ENCODE measurements at places on chromosomes 6 and 20.

GRCh38 chr6:63389191-63389844, 69.5 kb upstream of the LGSN start:
- DNase-seq, result no peak

DNA sequence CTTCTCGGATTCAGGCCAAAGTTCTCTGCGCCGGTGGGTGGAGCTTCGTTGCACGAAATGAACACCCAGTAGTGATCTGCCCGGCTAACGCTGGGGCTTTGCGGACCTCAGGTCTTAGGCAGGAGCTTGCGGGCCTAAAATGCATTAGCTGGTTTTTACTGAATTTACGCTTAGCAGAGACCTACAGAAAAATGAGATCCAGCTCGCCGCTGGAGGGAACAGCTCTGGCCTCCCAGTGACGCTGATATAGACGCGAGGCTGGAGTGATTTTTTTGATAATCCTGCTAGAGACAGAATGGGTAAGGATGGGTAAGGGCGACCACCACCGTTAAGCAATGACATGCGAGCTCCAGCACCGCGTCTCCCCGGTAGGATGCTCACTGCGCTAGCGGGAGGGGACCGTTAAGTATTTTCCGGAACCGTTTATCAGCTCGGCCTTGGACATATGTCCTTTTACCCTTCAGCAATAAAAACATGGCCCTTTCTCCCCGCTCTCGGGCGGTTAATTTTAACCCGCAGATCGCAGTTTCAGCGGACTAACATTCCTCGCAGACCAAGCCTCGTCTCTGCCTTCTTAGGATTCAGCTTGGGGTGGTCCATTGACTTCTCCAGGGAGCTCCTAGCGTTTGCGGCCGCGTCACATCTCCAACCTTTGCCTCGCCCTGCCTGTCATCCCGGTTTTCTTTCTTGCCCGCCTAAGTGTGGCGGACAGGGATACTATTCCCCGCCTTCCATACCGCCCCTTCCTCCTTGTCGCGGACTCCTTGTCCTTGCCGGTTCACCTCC, 109.3 kb downstream of the GPX5 start:
- DNase-seq, result no peak

DNA sequence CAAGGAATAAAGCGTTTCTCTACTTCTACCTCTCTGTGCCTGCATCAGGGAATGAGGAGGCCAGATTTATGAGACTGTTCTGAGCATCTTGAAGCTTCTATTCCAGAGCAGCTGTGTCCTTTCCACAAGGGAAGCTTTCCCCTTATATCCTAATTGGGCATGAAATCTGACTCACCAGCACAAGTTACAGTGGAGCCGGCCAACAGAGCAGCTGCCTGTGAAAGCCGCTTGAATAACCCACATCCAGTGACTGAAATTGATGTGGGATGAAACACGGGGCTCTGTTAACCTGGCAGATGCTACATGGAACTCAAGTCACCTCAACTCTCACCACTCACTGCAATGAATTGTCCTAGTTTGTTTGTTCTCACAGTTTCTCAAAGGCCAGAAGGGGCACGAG, 400.3 kb downstream of the TFAP2A start:
- DNase-seq, result no peak

GRCh38 chr6:2798586-2799134, 33.5 kb downstream of the WRNIP1 start:
- DNase-seq, result no peak

DNA sequence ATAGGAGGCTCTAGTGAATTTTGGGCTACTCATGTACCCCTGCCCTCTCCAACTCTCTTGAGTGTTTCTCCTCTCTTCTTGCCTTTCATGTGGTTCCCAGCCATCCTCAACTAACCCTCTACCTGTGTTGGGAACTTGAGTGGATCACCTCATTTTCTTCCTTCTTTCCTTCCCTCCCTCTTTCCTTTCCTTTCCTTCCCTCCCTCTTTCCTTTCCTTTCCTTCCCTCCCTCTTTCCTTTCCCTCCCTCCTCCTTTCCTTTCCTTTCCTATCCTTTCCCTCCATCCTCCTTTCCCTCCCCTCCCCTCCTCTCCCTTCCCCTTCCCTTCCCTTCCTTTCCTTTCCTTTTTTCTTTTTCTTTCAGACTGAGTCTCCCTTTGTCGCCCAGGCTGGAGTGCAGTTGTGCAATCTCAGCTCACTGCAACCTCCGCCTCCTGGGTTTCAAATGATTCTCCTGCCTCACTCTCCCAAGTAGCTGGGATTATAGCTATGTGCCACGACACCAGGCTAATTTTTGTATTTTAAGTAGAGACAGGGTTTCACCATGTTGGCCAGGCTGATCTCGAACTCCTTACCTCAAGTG, 63.8 kb downstream of the BTBD3 start:
- no peak for DNase-seq

GRCh38 chr6:125008957-125009356, 46.7 kb downstream of the RNF217 start:
- no peak for DNase-seq

- no peak for DNase-seq
Measured at GRCh38 chr6:8006208-8006607, 58.0 kb downstream of the BLOC1S5 start.

GRCh38 chr6:12112540-12113189, 100.6 kb downstream of the HIVEP1 start:
- no peak for DNase-seq

DNA sequence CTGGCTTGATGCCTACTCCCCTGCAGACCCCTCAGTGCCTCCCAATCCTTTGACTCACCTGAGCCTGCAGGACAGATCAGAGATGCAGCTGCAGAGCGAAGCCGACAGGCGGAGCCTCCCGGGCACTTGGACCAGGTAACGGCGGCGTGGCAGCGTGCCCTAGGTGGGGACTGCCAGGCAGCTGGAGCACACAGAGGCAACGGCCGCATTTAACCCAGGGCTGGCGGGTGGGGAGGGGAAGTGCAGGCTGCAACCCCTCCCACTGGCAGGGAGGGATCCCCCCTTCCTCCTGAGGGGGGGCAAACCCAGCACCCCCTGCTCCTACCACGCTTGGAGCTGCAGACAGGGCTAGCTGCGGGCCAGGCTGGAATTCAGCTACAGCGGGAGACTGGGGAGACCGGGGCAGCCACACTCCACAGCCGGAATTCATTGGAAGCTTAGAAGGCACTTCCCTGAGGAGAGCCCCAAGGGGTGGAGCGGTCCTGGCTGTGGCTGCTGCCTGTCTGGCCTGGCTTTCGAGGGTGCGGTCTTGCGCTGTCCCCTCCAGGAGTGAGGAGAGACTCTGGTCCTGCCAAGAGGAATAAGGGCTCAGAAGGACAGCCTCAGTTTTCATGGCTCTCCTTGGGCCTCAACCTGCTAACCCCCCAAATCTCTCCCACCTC, at the start of gene MATN4:
Gene MATN4, minus strand, starts transcription at position 183 of the 662 bp plus-strand sequence. CDS start 2,717 bp downstream, outside the sequence.
- DNase-seq, result no peak

- no peak for DNase-seq
Measured at GRCh38 chr20:9523636-9524035, 9.2 kb downstream of the LAMP5 start.

- no peak for DNase-seq
Measured at GRCh38 chr6:145829102-145829501, 14.5 kb upstream of the FBXO30 start.

DNA sequence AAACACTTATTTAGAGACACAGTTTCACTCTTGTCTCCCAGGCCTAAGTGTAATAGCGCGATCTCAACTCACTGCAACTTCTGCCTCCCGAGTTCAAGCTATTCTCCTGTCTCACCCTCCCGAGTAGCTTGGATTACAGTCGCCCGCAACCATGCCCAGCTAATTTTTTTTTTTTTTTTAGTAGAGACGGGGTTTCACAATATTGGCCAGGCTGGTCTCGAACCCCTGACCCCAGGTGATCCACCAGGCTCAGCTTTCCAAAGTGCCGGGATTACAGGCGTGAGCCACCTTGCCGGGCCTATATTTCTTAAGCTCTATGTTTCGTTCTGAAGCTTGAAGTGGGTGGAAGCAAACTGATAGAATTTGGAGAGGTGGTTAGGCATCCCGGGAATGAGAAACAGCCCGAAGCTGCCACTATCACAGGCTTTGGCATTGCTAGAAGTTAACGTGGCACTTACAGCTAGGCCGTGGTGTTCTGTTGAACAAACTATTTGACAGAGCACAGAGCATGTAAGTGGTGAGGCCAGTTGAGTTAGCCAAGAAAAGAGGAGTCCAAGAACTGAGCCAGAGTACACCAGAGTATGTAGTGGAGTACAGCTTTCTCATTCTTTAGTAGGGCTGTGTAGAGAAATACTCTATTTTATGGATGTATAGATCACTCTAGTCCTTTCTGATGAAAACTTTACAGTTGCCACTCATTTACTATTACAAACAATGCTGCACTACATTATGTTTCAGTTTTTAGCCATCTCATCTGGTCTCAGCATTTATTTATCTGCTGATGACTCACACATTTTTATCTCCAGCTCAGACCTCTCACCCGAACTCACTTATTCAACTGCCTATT, 62.0 kb upstream of the HFE start:
- DNase-seq, result no peak

GRCh38 chr6:36829919-36830544, 9.2 kb downstream of the CPNE5 start:
- no peak for DNase-seq

GRCh38 chr6:35139924-35140638, 1.1 kb downstream of the TCP11 start:
- peak; percentile 65 for DNase-seq

- DNase-seq, result no peak
Measured at GRCh38 chr6:111013144-111013915, 31.5 kb downstream of the RPF2 start.

GRCh38 chr6:23137611-23138010, 568.2 kb downstream of the HDGFL1 start:
- DNase-seq, result no peak

GRCh38 chr6:47187893-47188587, 121.7 kb downstream of the TNFRSF21 start:
- no peak for DNase-seq

- DNase-seq, result peak; percentile 3
Measured at GRCh38 chr6:15400572-15401004, 154.7 kb downstream of the JARID2 start.

DNA sequence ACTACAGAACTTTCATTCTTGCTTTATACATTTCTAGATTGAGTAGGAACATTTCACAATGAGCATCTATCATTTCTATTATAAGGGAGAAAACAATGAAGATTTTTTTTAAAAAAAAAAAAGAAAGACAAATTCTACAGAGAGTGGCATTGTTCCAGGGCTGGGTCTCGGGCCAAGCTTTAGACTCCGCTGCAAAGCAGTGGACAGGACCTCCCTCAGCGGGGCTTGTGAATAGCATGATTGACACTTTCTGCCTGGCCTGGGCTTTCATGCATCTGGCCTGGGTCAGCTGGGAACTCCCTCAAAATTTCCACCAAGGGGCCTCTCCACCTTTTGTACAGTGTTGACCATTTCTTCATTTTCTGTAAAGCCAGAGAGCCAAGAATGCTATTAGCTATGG, 55.8 kb upstream of the HIVEP2 start:
- no peak for DNase-seq

GRCh38 chr6:100712997-100713396, 168.1 kb downstream of the ASCC3 start:
- DNase-seq, result no peak

All from T-helper 1 cell (primary cell).